ENCODE measurements at places on chromosomes 7 and 10.
A peak's percentile ranks its signal among the peaks of the same experiment; 100 is the strongest.

GRCh38 chr10:96591946-96592345 lies 5.1 kb upstream of the TM9SF3 start:
- no peak for DNase-seq

DNA sequence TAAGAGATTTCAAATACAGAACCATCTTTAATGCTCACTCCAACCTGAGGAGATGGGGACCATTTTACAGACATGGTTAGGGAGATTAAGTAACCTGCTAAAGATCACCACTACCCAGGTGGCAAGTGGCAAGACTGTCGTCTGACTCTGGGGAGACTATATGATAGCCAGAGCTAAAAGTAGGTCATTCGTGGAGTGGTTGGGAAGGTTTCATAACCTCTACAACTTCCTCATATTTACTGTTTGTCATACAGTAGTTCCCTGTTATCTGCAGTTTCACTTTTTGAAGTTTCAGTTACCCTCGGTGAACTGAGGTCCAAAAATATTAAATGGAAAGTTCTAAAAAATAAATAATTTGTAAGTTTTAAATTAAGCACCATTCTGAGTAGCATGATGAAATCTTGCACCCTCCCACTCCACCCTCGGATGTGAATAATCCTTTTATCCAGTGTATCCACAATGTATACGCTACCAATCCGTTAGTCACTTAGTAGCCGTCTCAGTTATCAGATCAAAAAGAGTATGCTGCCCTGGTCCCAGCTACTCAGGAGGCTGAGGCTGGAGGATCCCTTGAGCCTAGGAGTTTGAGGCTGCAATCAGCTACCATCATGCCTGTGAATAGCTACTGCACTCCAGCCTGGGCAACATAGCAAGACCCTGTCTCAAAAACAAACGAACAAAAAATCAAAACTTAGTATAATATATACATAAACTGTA lies 14.9 kb upstream of the LGI1 start:
- no peak for DNase-seq

- no peak for DNase-seq
Observed at GRCh38 chr7:117875566-117875965, 2.3 kb upstream of the CTTNBP2 start.

GRCh38 chr7:101998906-101999240 lies 181.4 kb downstream of the CUX1 start:
- DNase-seq, result peak; percentile 22

DNA sequence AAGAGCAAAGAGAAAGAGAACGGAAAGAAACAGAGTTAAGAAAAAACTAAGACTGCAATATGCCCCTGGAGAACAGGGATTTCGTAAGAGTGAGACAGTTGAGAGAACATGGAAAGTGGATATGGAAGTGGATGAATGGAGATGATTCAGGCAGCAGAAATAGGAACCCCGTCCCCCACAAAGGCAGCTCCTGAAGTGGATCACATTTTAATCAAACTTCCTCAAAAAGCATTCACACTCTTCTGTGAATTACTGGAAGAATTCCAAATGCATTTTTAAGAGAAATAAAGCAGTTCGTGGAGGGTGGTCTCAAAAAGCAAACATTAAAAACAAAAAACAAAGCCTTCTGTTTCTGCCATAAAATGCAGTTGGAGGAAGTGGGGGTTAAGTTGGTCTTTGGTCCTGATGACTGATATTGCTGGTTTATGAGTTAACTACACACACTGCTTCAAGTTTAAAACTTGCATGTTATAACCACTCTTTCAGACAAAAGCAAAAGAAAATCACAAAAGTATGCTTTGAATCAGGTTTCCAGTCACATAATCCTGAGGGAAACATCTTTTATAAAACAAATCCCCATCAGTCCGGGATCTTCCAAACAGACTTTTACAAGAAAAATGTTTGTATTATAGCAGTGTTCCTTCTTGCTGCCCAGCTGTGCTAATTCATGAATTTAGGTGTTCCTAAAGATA lies 214.3 kb downstream of the FANK1 start:
- DNase-seq, result peak; percentile 39

- no peak for DNase-seq
Observed at GRCh38 chr7:150465414-150465813, 15.0 kb downstream of the GIMAP8 start.

DNA sequence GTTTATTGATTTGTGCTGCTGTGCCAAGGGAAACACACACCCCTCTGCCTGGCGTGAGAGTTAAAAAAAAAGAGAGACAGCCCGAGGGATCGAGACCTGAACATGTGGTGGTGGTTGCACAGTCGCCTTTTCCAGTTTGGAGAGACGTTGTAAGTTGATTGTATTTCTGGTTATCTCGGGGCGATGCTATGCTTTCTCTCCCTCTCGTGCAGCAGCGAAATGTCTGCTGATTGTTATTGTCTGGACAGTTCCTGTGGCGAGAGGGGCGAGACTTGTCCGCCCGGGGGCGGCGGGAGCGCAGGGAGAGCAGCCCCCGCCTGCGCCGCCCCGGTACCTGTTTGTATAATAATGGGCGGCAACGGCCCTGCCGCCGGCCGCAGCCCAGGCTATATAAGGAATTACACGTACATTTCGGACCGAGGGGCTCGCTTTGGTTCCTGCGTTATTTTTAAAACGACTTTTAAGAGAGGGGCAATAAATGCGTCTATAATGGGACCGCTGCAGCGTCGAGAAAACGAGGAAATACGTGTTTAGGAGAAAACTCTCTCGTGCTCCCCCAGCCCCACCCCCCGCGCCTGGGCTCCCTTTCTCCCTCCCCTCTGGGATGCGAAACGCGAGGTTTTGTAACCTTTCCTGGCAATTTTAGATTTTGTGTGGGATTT lies 1.7 kb downstream of the ZEB1 start:
- peak; percentile 54 for DNase-seq

- DNase-seq, result no peak
Observed at GRCh38 chr7:23539494-23539907, 7.7 kb upstream of the TRA2A start.

- DNase-seq, result no peak
Observed at GRCh38 chr10:37947526-37947925, 28.9 kb downstream of the ZNF25 start.

- no peak for DNase-seq
Observed at GRCh38 chr10:50152792-50153272, 85.1 kb downstream of the WASHC2A start.

DNA sequence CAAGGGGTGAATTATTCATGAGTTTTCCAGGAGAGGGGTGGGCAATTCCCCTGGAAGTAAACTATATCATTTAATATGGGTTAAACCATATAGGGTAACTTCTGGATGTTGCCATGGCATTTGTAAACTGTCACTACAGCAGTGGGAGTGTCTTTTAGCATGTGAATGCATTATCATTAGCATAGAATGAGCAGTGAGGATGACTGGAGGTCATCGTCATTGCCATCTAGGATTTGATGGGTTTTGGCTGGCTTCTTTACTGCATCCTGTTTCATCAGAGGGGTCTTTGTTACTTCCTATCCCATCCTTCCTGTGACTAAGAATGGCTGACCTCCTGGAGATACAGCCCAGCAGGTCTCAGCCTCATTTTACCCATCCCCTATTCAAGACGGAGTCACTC lies 139.5 kb upstream of the PRKCQ start:
- peak; percentile 5 for DNase-seq

DNA sequence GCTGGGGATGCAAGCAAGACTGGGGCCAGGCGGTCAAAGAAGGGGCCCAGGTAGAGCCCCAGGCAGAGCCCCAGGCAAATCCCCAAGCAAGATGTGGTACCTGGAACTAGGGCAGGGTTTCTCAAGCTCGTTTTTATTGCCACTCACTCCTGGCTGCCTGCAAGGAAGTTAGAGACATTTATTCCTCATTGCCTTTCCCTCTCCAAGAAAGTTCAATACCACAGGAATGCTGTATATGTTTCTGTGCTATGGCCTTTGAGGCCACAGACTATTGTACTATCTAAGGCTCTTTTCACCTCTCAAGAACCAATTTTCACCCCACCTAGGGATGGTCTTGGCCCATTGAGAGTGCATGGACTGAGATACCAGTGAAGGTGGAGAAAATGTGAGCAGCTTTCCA lies 71.3 kb downstream of the TACC2 start:
- DNase-seq, result peak; percentile 49

- no peak for DNase-seq
Observed at GRCh38 chr7:158111906-158112570, 475.6 kb downstream of the PTPRN2 start.

DNA sequence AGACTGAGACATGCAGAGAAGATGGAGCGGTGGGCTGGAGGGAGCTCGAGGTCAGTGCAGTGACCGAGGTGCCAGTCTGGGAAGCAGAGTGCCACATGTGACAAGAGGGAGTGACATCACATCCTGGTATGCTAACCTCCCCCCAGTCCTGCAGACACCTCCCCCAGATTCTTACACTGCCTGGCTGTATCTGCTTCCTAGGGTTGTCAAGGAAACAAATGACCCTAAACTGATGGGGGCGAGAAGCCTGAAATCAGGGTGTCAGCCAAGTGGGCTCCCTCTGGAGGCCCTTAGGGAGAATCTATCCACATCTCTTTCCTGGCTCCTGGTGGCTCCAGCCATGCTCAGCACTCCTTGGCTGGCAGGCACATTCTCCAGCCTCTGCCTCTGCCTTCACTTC lies 316.1 kb upstream of the ZMIZ1 start:
- peak; percentile 49 for DNase-seq

DNA sequence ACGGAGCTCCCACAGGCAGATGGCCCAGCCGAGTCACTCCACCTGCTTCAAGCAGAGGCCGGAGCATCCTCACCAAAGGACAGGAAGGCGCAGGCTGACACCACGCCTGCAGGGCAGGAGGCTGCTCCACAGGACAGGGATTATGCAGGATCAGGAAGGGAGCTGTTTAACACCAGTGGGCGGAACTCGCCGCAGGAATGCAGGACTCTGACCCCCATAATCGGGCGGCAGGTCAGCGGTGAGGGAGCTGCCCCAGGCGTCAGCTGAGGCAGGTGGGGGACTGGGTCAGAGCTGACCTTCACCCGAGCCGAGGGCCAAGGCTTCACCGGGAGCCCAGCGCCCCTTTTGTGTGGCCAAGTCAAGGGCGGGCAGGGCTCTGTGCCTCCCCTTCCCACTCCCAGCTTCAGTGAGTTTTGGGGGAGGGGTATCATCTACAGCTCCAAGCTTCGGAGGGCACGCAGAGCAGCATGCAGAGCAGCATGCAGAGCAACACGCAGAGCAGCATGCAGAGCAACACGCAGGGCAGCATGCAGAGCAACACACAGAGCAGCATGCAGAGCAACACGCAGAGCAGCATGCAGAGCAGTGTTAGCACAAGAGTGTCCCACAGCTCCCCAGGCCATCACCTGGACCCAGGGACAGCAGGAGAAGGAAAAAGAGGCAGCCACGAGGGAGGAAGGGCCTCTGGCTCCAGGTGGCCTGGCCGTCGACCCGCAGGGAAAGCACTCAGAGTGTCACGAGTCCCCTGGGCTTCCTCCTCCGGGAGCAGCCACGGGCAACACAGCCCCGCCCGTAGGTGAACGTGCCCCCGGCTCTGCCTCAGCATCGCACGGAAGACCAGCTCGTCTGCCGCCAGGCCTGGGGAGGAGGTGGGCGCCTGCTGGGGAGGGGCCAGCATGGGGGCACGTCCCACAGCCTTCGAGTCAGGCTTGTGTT lies 151.7 kb upstream of the PPP2R2D start:
- no peak for DNase-seq

- DNase-seq, result peak; percentile 10
Observed at GRCh38 chr10:66927971-66928770, 2.3 kb downstream of the LRRTM3 start.

GRCh38 chr7:11224535-11224934 lies 250.9 kb downstream of the PHF14 start:
- no peak for DNase-seq

- DNase-seq, result no peak
Observed at GRCh38 chr10:22649994-22650393, 64.4 kb downstream of the PIP4K2A start.

DNA sequence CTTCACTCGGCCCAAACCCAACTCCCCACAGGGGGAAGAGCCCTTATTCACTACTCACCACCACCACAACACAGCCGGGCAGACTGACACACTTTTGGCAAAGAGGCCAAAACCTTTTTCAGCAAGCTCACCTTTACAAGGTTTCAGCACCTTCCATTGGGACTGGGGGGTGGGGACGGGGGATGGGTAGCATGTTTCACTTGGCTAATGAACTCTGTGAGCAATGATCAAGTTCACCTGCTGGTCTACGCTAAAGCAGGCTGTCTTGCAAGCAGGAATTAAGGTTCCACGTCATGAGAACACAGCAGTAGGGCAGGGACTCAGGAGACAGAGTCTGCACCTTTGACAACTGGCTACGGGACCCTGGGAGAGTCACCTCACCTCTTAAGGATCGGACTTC lies 7.0 kb downstream of the FAM53B start:
- DNase-seq, result no peak

GRCh38 chr10:34473174-34474008 lies 341.7 kb downstream of the PARD3 start:
- DNase-seq, result no peak

GRCh38 chr10:42952349-42952748 lies 124.5 kb upstream of the RET start:
- peak; percentile 39 for DNase-seq

- DNase-seq, result no peak
Observed at GRCh38 chr7:84617265-84618030, 422.9 kb upstream of the SEMA3A start.

All from EH (cell line).